ENCODE measurements at places on chromosomes 4 and X.

- no peak for DNase-seq
Measured at GRCh38 chr4:74517996-74518395, 73.1 kb downstream of the AREG start.

GRCh38 chrX:49199906-49200771, at the start of gene SYP:
Gene SYP (minus strand): TSS chrX:49200193. CDS start chrX:49200186, 7 bp downstream.
- peak; percentile 77 for DNase-seq

GRCh38 chr4:185394568-185395237, 1.0 kb downstream of the LRP2BP start:
- DNase-seq: no peak

- no peak for DNase-seq
Measured at GRCh38 chrX:40240844-40241243, 143.1 kb upstream of the BCOR start.

GRCh38 chr4:76341063-76341462, 34.5 kb downstream of the STBD1 start:
- DNase-seq: no peak

DNA sequence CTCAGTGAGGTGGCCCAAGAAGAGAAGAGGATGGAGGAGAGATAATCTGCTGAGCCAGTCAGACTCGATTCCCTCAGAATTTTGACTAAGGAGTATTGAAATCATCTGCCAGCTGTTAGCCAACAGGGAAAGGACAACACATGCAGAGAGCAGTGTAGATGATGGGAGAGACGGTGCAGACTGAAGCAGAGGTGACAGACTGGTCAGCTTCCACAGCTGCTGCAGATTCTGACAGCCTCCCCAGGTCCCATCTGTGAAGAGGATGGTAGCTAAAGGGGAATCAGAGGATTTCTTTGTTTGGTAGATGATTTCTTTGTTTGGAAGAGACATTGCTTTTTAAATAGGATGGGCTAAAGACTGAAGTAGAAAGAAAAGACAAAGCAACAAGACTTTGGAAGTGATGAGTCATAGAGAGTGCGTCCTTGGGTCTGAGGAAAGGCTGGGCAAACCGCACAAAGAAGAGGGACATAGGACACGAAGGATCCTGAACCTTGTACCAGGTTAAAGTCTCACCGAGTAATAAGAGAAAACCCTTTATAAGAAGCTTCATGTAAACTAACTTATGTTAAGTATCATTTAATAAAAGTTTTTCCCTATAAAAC, 27.6 kb downstream of the INTU start:
- no peak for DNase-seq

DNA sequence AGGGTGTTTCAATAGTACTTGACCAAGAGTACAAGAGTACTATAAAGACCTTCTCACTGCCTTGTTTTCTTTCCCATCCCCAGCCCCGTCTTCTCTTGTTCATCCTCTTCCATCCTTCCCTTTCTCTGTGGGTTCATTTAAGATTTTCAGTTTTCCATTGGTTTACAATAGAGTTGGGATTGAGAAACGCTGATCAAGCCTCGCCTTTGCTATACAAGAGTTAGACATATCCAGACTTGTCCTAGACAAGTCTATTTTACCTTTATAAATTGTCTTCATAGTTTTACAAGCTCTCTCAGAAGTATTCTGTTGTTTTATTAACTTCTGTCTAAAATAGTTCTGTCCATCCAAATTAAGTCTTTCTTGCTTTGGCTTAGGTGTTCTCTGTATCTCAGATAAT, 29.6 kb upstream of the SCML1 start:
- no peak for DNase-seq

DNA sequence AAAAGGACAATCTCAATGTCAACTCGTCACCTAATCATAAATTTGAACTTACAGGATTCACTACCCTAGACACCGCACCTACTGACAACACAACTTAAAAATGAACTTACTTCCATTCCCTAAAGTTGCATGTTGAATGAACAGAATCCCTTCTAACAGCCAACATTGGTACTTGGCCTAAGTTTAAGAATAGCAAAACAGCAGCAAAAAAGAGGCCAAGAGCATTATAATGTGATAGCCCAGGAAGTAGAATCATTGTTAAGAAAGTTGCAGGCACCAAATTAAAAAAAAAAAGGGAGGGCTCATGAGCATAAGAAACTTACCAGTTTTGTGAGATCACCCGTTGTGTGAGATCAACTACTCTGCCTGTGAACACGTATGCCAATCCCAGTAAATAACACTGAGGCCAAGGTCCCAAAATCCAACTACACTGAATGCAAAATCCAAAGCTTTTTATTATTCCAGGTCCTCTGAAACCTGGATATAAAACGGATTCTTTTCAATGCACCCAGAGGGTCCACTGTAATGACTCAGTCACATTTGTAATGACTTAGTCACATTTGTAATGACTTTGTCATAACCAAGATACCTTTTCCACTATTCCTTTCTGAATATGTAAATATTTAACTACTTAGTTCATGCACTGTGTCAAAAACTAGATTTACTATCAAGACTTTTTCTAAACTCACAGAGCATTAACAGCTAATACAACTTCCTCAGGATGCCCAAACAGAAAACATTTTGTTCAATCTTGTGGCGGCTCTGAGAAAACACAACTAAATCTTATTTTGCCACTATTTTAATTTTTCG, 6.8 kb downstream of the HNRNPDL start:
- DNase-seq: no peak

GRCh38 chr4:180197471-180197870, 2045.7 kb upstream of the TENM3 start:
- DNase-seq: no peak

- DNase-seq: no peak
Measured at GRCh38 chr4:48642421-48643374, 137.4 kb downstream of the FRYL start.

DNA sequence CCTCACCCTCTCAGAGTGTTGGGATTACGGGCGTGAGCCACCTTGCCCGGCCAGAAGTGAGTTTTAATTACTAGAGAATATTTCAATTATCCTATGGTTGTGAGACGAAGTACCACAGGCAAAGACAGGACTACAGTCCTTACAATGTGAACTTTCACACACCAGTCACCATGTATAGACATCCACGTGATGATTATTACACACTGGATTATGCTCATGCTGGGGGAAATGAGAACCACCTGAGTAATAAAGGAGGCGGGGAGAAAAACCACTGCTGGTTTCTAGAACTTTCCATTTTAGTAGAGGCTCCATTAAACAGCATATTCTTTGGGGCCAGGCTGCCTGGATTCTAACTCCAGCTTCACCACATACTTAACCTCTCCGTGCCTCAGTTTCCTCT, 42.5 kb upstream of the TLR2 start:
- DNase-seq: no peak

DNA sequence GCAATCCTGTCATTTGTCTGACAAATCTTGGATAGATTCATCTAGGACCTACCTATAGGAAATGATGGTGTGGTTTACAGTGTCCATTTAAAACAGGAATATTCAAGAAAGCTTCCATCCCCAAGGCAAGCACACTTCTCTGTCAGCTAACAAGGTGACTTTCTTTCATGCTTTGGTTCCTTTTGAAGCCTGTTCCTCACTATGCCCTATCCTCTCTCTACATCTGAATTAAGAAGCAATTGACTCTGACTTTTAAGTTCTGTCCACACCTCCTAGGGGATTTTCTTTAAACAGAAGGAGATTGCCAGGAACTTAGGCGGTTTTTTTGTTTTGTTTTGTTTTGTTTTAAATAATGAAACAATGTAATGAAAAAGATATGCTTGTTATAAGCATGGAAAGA, 1181.4 kb upstream of the TENM3 start:
- DNase-seq: no peak

DNA sequence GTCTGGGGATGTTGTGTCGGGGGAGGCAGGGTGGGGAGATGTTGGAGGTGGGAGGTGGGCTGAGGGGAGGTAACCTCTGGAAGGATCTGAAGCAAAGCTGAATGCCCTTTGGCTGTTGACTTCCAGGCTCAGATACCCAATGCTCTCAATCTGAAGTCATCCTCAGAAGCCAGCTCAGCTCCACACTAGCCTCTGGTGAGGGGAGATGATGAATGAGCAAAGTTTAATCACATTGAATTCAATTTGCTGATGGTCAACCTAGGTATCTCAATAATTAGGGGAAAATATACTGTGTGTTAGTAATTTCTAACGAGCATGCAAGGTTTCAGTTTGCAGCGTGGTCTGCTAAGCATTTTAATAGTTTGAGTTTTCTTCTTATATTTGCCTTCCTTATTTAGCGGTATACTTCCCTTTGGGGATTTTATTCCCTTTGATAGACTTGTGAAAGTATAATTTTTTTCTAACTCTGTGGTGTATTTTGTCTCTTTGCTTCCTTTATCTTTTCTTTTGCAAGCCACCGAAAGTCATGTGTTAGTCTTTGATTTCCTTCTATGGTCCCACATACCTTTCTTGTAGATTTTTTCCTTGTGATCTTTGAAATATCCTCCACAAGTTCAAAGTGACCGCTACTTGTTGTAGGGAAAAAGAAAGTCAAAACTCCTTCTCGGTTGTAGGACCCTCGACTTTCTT, 146.3 kb upstream of the LEF1 start:
- DNase-seq: no peak

DNA sequence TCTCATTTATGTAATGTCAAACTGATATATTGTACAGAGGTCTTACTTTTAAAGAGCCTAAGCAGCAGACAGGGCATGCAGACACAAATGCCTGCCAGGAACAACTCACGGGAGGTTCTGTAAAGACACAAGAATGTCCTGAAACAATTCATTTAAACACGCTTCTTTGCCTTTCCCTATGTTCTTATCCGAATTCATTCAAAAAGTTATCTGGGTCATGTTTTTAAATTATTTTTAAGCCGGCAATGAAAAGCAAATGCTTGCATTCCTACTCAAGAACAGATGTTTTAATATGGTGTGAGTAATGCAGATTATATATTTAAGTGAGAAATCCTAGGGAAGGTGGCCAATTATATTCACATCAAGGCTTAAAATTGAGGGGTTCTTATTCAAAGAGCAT, 192.6 kb downstream of the PDGFC start:
- no peak for DNase-seq

DNA sequence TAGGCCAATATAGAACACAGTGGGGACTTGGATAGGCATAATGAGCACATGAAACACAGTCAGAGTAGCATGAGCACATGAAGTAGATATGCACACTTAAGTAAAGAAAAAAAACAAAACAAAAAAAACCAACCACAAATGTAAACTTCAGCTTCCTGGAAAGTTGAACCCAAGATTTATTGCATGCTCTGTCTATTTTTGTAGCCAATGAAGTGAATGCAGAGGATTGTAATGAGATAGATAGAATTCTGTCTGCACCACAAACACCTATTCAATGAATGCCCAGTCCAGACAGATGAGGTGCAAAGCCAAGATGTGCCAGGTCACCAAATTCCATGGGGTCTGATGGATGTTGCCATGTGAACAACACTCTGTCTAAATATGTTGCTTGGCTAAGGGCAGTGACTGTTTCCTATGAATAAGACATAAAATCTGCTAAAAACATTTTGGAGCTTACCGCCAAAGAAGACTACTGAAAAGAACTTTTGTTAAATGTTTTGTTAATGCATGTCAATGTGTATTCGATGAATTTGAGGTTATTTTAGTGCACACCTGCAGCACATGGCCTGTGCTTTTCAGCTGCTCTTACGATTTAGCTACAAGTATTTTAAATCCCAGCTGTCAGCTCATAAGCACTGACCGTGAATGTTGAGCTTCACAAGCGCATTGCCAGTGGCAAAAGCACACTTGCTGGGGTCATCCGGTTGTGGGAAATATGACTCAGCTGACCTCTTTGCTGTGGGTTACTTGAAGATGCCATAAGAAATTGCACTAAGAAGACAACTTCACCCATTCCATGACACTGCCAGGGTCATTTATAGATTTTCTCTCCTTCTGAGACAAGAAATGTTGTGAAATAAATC, 374.8 kb upstream of the GNPDA2 start:
- no peak for DNase-seq

GRCh38 chr4:122334828-122335227, 44.0 kb upstream of the ADAD1 start:
- DNase-seq: no peak

- no peak for DNase-seq
Measured at GRCh38 chr4:15926486-15926885, 12.1 kb downstream of the FGFBP1 start.

DNA sequence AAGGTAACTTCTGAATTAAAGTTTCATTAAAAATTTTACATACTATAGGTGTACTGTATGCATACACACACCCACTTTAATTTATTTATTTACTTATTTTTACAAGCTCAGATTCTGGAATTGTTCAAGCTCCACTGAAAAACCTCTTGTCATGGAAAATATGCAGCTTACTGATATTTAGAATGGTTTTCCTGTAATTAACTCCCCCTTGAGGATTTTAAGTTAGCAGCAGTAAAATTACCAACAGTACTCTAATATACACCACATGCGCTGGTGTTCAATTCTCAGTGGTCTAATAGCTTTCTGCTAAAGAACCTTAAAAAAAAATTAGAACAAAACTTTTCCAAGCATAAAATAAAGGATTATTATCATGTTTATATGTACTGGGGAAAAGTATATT, 12.0 kb downstream of the MAB21L2 start:
- no peak for DNase-seq

GRCh38 chr4:1019729-1020470, 8.5 kb downstream of the FGFRL1 start:
- DNase-seq: no peak

- DNase-seq: no peak
Measured at GRCh38 chrX:1025413-1025812, 187.0 kb downstream of the CRLF2 start.

GRCh38 chrX:70979136-70979762, 48.4 kb upstream of the SLC7A3 start:
- DNase-seq: no peak

- DNase-seq: no peak
Measured at GRCh38 chr4:113331811-113332210, 282.4 kb downstream of the ANK2 start.

DNA sequence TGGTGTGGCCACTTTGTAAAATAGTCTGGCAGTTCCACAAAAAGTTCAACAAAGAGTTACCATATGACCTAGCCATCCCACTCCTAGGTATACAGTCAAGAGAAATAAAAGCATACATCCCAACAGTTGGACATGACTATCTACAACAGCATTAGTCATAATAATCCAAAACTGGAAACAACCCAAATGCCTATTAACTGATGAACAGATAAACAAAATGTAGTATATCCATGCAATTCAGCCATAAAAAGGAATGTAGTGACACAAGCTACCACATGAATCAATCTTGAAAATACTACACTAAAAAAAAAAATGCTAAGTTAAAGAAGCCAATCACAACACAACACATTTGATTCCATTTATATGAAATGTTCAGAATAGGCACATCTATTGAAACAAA, 16.1 kb downstream of the MED14 start:
- no peak for DNase-seq

GRCh38 chr4:183142571-183143550, 43.8 kb downstream of the WWC2 start:
- no peak for DNase-seq

All from T-helper 2 cell (primary cell).